ENCODE measurements at places on chromosomes 6 and 20.

DNA sequence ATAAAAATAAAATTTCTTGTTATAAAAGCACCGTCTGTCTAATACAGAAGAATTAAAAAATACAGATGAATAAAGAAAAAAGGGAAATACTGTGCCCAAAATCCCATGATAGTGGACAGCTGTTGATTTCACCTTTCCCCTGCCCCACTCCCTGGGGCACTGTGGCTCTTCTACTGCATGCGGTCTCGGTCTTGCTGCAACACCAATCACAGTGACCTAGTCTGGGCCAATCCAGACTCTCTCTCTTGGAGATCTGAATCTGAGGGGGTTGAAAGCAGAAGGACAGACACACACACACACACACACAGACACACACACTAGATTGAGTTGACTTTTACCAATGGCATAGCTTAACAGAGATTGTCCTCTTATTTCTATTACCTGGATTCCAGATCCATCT is 70.5 kb upstream of the FYN start:
- no peak for DNase-seq

DNA sequence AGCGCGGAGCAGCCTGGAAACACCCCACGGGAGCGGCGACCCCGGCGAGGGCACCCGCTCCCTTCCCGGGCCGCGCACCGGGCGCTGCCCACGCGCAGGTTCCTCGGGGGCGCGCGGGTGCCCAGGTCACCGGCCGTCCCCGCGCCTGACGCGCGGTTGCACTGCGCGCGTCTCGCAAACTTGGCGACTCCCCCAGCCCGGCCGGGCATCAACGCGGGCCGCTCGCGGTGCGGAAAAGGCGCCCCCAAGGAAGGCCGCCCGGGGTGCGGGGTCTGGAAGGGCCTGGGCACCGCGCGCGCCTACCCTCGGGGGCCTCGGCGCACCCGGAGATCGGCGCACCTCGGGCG is 555 bp upstream of the ZBTB46 start:
- DNase-seq, result no peak

DNA sequence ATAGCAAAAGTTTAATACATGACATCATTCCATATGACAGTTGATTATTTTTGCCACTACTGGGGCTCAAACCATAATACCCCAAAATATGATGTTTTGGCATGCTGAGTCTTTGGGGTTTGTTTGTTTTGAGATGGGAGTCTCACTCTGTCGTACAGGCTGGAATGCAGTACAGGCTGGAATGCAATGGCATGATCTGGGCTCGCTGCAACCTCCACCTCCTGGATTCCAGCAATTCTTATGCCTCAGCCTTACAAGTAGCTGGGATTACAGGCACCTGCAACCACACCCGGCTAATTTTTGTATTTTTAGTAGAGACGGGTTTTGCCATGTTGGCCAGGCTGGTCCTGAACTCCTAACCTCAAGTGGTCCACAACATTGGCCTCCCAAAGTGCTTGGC is 1.3 kb upstream of the MRS2 start:
- DNase-seq, result no peak

DNA sequence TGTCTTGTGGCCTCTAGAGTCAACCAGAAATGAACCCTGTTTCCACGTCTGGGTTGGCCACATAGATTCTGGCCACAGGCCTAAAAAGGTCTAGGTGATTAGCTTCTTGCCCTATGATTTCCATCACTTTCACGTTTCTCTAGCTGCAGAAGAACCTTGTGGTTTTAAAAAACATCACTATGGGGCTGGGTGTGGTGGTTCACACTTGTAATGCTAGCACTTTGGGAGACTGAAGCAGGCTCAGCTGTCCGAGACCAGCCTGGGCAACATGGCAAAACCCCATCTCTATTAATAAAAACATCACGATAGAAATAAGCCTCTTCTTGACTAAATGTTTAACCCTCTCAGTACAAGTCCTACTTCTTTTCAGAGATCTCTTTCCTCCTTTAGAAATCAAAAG is 27.6 kb downstream of the POLR1C start:
- no peak for DNase-seq

DNA sequence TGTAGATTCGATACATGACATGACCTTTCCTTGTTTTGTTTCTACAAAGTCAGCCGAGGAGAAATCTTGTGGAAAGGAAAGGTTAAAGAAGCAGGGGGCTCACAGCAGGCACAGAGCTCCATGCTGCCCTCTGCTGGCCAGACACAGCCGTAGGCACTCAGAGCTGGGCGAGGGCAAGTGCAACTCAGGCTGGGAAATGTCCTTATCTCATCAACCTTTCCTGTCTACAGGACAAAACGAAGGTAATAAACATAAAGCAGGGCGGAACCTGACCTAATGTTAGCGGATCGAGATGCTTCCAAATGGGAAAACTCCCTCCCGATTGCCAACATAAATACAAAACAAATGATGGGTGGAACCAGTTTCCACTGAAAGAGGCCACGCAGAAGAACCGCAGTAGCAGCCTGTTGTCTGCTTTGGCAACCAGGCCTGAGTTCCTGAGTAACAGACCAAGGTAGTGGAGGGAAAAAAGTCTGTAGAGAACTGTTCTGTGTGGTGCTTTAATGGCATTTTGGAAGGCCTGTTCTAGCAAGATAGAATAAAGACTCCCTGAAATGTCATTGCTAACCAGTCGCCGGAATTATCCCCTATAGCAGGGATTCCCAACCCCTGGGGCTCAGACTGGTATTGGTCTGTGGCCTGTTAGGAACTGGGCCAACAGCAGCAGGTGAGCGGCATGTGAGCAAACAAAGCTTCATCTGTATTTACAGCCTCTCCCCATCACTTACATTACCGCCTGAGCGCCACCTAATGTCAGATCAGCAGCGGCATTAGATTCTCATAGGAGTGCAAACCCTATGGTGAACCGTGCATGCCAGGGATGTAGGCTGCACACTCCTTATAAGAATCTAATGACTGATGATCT is 85.2 kb downstream of the MBOAT1 start:
- DNase-seq, result no peak

GRCh38 chr6:132746048-132746447 is 11.7 kb downstream of the VNN2 start:
- DNase-seq, result no peak

GRCh38 chr6:43878127-43878634 is 108.2 kb downstream of the VEGFA start:
- no peak for DNase-seq

GRCh38 chr6:52019092-52019491 is 68.3 kb downstream of the PKHD1 start:
- no peak for DNase-seq

- no peak for DNase-seq
These were observed 135.9 kb downstream of the AGPAT4 start for GRCh38 chr6:161137839-161138542.

DNA sequence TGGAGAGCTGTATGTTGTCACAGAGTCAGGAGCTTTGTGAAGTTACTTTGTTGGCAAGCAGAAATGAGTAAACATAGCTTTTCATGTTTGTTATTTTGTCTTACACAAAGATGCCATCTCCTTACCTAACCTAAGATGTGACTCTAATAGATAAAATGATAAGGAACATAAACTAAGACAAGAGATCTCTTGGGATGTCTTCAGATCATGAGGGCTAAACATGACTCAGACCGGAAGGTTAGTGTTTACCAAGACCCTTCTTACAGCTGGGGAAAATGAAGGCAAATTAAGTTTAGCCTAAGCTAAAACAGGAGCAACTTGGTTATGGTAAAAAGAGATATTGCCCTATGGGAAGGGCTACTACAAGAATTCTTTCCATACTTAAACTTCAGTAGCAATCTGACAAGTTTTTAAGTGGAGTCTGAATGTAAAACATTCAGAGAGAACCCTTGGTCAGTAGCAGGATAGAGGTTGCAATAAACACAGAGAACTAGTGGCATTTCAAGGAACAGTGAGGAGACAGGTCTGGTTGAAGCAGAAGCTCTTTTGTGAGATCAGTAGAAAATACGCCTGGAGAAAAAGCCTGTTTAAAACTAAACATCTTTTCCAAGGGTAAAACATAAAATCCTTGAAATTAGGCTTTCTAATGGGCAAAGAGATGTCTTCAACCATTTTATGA is 29.9 kb downstream of the SGK1 start:
- DNase-seq, result no peak

All from coronary artery (tissue), 2 donors.